ENCODE measurements at places on chromosomes 6 and 20.
A peak's percentile ranks its signal among the peaks of the same experiment; 100 is the strongest.

DNA sequence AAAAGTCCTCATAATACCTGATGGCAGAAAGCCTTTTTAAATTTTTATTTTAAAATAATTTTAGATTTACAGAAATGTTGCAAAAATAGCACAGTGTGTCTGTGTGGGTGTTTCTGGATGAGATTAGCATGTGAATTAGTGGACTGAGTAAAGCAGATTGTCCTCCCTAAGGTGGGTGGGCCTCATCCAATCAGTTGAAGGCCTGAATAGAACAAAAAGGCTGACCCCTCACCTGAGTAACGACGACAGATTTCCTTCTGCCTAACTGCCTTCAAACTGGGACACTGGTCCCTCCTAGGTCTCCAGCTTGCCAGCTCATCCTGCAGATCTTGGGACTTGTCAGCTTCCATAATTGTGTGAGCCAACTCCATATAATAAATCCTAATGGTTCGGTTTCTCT lies 54.2 kb downstream of the FAXC start:
- no peak for DNase-seq

DNA sequence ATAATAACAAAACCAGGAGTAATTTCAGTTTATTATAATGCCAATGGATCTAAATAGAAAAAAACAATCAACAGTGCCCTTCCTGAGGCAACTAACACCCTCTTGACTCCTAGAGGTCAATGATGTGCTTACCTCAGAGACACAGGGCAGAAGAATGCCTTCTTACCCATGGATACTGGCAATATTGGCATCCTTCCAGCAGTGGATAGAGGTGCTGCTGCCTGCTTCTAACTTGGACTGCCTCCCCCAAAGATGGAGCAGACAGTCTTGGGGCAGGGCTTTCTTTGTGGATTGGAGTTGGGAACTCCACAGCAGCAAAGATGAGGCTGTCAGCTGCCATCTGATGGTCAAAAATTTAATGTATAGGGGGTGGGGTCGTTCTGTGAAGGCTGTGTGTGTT lies 78.7 kb downstream of the AK9 start:
- peak; percentile 4 for DNase-seq

GRCh38 chr20:7294816-7295360 lies 527.4 kb downstream of the BMP2 start:
- no peak for DNase-seq

GRCh38 chr20:37543828-37544227 lies 16.2 kb upstream of the BLCAP start:
- peak; percentile 27 for DNase-seq

DNA sequence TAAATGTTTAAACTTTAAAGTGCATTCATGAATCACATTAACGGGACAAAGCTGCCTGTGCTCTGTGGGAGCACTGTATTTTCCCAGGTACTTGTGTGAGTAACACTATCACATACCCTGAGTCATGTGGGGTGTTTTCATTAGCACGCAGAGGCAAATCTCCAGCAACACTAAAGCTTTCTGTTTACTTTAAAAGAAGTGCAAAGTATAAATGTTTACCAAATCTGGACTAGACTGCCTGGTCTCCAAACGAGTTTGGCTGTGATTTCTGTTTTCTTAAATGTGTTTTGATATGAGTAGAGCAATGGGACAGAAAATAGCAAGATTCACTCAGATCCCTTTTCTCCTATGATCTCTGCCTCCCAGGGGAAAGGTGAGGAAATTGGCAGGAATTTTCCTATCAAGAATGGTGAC lies 28.8 kb upstream of the RIPPLY2 start:
- DNase-seq: no peak

DNA sequence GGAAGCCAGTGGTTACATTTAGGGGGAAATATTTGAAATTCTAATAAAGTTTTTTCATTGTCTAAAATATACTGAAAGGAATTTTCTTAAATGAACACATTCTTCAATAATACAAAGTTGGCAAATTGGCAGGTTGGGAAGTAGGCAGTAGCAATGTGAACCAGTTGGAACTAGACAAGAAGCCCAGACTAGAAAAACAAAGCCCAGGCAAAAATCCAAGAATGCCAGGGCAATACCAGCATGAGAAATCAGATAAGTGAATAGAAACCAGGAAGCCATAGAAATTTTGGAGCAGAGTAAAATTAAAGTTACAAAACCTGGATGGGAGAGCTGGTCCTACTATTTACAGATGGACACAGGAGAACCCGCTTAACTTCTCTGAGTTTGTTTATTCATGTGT lies 52.2 kb downstream of the TPBG start:
- DNase-seq: no peak

GRCh38 chr6:108115598-108116058 lies 41.1 kb upstream of the OSTM1 start:
- DNase-seq: no peak

- no peak for DNase-seq
These were observed 31.0 kb downstream of the TIAM2 start for GRCh38 chr6:155026022-155026705.

- DNase-seq: no peak
These were observed 198.6 kb upstream of the SIM1 start for GRCh38 chr6:100663219-100663863.
